Fibroblast of lung (primary cell): ENCODE measurements at places on chromosomes 6 and 20. TPM values are rescaled to one million over a fixed set of nuclear protein-coding genes. Genes with fewer than 3 reads are reported as not detected.
A peak's percentile ranks its signal among the peaks of the same experiment; 100 is the strongest.

DNA sequence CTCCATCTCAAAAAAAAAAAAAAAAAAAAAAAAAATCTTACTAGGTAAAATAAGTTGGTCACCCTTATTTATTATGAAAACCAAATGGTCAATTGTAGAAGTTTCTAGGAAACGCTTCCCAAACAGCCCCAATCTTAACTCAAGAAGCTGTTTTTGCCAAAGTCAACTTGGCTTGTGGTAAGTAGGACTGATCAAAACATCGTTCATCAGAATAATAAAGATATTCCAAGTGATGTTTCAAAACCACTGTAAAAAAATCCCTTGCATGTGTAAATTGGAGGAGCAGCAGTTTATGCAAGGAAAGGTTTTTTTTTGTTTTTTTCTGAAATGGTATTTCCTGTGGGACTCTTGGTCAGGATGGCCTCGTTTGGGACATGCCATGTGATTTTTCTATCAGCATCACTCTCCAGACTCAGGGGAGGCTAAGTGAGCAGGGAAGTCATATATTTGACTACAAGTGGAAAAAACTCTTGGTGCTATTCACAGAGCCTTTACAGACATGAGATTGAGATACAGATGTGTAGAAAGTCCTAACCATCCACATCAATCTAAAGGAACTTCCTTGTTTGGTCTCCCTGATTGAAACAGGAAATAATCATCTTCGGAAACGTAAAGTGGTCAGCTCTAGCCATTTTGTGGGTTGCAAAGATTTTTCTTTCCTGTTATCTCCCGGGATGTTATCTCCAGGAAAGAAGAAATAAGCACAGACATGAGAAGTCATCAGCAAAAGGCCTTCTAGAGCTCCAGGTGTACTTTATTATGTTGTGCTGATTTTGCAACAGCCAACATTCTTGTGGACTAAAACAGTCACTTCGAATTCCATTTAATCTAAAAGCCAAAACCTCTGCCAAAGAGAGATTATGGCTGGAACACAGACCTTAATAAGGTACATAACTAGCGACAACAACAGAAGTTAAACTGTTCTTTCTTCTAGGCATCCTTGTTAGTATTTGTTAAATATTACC is 177.8 kb downstream of the EDN1 start:
- no peak for DNase-seq

- DNase-seq: peak; percentile 60
These were observed 108.6 kb downstream of the FIG4 start for GRCh38 chr6:109799664-109800063.

DNA sequence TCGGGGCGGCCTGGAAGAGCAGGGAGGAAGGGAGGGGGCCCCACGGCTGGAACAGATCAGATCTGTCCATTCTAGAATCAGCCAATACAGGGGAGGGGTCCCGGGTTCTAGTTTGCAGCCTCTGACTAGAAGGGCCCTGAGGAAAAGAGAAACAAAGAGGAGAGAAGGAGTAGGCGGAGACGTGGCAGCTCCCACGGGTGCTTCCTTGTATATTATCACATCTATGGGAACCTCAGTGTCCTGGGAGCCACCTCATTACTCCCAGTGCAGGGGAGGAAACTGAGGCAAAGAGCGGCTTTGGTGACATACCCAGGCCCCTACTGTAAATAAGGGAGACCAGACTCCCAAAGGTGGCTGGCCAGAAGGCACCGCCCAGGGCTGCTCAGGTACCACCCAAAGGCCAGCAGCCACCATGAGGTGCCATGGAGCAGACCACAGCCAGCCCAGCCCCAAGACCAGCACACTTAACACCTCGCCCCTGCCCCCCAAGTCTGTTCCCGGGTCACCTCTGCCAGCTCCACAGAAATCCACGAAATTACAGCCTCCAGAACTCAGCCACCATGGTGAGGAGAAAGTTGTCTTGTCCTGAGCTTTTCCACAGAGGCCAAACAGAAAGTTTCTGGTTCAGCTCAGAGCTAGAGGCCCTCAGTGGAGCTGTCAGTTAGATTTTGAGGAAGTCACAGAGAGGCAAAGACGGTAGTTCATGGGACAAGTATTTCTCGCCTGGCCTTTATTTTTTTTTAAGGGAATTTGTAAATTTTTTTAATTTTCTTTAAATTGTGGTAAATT is 2.1 kb downstream of the ZC3H12D start:
- no peak for DNase-seq

DNA sequence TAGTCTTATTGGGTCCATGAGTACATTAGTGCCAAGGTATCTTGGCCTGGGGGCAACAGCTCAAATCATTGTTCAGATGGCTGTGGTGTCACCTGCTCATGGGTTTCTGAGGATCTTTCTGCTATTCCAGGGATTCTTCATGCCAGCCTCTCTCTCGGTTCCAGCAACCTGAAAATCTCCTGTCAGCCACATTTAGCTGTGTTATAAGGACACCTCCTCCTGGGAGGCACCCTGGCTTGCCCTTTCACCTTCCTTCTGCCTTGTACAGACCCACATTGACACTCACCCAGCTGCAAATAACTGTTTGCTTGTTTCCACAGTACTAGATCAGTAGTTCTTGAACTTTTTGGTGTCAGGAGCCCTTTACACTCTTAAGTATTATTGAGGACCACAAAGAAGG is 159.9 kb downstream of the GRM4 start:
- DNase-seq: no peak

Gene SPEF1
- under 0.01 and 0.17 TPM in 2 replicates for total RNA-seq

Gene RANBP9
- total RNA-seq: 39.8 and 48.7 TPM in 2 replicates
